Fibroblast of mammary gland (primary cell): ENCODE measurements at places on chromosomes 5 and 9.

- no peak for DNase-seq
Observed at GRCh38 chr9:124869466-124869985, 7.6 kb downstream of the ARPC5L start.

DNA sequence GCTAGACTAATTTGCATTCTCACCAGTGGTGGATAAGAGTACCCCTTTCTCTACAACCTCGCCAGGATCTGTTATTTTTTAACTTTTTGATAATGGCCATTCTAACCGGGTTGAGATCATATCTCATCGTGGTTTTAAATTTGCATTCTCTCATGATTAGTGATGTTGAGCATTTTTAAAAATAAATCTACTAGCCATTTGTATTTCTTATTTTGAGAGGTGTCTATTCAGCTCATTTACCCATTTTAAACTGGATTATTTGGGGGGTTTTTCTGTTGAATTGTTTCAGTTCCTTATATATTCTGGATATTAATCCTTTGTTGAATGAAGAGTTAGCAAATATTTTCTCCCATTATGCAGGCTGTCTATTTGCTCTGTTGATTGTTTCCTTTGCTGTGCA lies 139.6 kb downstream of the ARSB start:
- no peak for DNase-seq

- DNase-seq, result no peak
Observed at GRCh38 chr5:103293099-103293498, 34.5 kb downstream of the MACIR start.

DNA sequence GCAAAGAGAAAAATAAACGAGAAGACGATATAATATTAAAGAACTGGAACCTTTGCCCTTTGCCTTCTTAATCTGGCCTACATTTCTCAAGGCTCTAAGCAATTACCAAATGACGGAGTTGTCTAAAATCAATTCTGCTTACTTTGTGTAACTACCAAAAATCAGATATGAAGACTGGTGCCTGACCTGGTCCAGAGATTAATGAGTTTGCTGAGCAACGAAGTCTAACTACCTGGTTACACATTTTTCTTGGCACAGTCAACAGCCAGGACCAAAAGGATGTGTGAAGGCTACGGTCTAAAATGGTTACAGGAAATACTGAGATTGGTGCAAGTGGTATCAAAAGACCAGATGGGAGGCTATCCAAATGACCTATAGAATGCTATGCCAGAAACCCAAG lies 17.8 kb upstream of the IFNE start:
- DNase-seq, result no peak

DNA sequence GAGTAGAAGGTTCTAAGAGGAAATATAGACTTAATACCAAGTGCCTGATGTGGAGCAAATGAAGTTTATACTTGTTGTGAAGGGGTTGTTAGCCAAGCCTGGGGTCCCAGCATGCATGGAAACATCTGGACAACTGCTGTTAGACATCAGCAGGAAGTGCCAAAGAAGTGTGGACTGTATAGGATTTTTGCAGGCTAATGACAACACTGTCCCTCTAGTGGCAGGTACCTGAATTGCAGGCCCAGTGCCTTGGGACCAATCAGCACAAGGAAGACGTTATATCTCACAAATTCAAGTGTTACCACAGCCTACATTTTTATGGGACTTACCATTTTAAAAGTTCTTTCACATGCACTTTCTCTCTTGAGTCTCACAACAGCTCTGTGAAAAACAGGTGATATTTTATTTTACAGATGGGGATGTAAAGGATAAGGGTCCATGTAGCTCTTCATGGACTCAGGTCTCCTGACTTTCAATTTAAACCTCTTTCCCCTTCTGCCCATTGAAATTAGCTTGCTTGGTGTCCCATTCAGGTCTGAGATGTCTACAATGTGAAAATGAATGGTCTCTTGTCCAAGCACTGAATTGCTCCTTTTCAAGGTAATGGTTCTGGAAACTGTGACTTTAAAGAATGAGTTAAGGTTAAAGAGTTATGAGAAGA lies 89.0 kb upstream of the MAP1B start:
- peak; percentile 73 for DNase-seq

DNA sequence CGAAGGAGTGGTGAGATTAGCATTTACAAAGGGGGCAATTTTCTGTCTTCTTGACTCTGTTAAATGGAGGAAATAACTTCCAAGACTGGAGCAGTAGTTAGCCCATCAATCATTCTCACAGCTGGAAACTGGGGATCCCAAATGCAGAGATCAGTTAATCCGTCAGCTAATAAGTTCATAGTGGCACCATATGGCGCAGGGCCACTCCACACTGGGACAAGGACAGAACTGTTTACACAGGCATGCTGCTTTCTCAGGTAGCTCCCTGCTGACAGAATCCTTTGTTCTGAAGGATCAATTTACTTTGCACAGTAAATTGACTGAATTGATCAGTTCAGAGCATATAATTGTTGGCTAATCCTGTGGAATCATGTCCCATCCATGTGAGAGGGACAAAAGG lies 395.7 kb downstream of the TMEM161B start:
- no peak for DNase-seq

GRCh38 chr5:141680751-141681201 lies 1.3 kb downstream of the ARAP3 start:
- no peak for DNase-seq

DNA sequence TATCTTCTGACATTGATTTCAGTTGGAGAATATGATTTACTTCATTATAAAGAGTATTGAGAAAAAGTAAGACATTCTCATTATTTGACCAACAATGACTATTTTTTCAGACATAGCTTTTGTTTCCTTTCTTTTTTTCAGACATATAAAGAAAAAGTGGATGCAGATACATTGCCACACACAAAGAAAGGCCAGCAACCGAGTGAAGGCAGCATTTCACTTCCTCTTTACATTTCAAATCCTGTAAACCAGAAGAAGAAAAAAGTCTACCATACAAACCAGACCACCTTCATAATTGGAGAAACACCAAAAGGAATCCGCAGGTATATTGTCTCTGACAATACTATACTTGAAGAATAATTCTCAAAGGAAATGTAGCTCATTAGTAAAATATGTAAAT lies 128.9 kb downstream of the ERCC6L2 start:
- DNase-seq, result no peak

- no peak for DNase-seq
Observed at GRCh38 chr5:14667290-14667689, 2.8 kb downstream of the OTULIN start.

GRCh38 chr9:71885467-71885866 lies 25.5 kb downstream of the ABHD17B start:
- DNase-seq, result no peak

- no peak for DNase-seq
Observed at GRCh38 chr9:128374221-128374675, 3.1 kb downstream of the URM1 start.

- DNase-seq, result no peak
Observed at GRCh38 chr5:89844548-89844947, 565.0 kb downstream of the CETN3 start.

- no peak for DNase-seq
Observed at GRCh38 chr5:17433406-17433805, 64.6 kb upstream of the TAF11L2 start.

- DNase-seq, result no peak
Observed at GRCh38 chr5:166860426-166860825, 1431.0 kb upstream of the WWC1 start.

DNA sequence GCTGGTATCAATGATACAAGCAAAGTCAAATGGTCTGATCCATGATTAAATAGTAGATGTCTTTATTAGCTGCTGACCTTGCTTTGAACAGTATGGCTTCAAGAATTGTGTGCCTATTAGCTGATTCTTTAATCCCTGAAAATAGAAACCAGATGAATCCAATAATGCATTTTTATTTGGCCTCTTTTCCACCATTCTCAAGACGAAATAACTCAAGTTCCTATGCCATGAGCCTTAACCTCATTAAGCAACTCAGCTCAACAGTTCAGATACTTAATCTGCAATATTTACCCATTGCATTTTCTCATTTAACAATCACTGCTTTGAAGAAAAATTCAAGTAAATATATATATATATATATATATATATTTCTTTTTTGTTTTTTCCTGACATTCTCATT lies 588.6 kb upstream of the MEF2C start:
- peak; percentile 54 for DNase-seq

- DNase-seq, result peak; percentile 15
Observed at GRCh38 chr5:141494761-141495452, 6.0 kb downstream of the PCDHGC5 start.

DNA sequence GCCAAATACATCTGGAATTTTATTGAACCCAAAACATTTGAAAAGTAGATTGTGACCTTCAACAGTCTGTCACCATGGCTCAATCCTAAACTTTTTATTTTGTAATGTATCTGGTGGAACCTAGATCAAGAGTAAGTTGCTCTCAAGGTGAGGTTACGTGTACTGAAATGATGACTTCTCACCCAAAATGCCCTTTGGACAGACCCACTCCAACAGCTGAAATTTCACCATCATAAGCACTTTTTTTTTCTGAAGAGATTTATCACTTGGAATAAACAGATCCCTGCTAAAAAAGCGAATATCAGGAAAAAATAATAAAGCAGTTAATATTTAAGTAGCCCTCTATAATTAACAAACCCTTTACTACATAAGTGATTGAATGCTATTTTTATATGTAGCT lies 155.0 kb upstream of the FBXL7 start:
- DNase-seq, result no peak

GRCh38 chr9:76433836-76434235 lies 25.1 kb upstream of the GCNT1 start:
- DNase-seq, result peak; percentile 76

DNA sequence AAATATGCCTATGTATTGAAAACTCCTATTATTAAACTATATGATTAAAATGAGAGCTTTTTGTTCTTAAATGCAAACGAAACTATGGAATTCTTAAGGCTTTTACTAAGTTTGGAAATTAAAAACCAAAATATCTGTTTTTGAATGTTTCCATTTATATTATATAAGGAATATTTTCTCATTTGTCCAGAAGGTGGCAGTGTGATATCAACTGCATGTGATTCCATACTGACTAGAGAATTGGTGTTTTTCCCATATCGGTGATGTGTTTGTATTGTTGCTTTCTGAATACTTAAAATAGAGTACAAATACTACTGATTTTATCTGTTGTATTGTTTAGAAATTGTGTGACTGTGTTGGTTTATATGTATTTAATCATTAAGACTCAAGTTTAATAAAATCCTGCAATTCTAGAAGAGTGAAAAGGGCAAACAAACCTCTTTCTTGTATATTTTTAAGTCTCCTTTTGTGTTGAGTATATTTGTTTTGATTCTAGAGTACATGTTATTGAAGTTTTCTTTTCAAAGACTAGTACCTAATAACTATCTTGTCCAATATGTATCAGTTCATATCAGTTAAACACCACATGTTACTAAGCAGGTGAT lies 320.8 kb downstream of the CCDC171 start:
- peak; percentile 87 for DNase-seq

DNA sequence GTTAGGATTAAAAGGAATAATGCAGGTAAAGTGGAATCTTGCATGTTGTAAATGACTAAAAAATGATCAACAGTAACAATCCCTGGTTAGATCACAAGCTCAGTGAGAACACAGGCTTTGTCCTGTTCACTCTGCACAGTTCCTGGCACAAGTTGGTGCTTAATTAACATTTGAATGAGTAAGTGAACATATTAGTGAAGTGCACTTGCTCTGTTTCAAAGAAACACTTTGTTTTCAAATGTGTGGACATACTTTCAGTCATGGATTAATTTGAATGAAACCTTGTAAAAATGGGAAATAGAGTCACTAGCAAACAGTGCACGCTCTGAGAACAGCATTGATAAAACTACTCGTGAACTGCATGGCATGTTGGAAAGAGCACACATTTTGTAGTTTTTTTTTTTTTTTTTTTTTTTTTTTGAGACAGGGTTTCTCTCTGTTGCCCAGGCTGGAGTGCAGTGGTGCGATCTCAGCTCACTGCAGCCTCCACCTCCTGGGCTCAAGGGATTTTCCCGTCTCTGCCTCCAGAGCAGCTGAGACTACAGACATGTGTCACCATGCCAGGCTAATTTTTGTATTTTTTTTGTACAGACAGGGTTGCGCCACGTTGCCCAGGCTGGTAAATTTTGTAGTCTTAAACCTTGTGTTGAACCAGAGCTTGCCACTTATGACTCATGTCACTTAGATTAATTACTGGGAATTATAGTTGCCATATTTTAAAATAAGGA lies 159.9 kb downstream of the LURAP1L start:
- no peak for DNase-seq

DNA sequence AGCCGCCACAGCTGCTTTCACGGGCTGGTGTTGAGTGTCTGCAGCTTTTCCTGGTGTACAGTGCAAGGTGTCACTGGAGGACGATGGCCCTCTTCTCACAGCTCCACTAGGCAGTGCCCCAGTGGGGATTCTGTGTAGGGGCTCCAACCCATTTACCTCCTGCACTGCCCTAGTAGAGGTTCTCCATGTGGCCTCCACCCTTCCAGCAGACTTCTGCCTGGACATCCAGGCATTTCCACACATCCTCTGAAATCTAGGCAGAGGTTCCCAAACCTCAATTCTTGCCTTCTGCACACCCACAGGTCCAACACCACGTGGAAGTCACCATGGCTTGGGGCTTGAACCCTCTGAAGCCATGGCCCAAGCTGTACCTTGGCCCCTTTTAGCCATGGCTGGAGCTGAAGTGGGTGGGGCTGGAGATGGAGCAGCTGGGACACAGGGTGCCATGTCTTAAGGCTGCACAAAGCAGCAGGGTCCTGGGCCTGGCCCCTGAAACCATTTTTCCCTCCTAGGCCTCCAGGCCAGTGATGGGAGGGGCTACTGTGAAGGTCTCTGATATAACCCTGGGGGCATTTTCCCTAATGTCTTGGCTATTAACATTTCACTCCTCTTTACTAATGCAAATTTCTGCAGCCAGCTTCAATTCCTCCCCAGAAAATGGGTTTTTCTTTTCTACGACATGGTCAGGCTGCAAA lies 82.0 kb downstream of the MLLT3 start:
- DNase-seq, result no peak

DNA sequence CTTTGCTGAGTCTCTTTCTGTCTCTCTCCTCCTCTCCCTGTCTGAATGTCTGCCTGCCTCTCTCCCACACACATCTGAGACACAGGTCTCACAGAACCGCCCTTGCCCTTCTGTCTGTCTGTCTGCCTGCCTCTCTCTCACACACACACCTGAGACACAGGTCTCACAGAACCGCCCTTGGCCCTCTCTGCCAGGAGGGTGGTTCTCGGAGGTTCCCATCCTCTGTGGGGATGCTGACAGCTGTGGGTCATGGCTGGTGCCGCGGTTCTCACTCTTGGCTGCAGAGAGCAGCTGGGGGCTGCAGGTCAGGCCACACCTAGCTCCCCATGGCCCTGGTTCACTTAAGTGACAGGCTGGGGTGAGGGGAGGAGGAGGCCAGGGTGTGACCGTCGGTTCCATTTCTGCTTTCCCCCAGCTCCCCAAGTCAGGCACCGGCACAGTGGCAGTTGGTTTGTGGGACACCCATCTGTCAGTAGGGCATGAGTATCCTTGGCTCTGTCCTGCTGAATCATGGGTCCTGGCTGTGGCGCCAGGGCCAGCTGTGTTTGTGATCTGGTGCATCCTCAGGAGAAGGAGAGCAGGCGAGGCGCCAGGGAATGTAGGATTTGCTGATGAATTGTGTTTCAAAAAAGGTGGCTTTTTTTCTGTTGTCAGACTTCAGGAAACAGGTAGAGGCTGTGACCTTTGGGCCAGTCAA lies 42.3 kb upstream of the CLPTM1L start:
- DNase-seq, result no peak

- DNase-seq, result peak; percentile 74
Observed at GRCh38 chr9:100440071-100440470, 13.1 kb downstream of the MSANTD3 start.

- no peak for DNase-seq
Observed at GRCh38 chr5:36377192-36377591, 75.5 kb upstream of the RANBP3L start.

GRCh38 chr9:135997090-135998015 lies 36.2 kb upstream of the UBAC1 start:
- no peak for DNase-seq
